ENCODE measurements at places on chromosomes 11 and 22. TPM values are rescaled to one million over a fixed set of nuclear protein-coding genes. Genes with fewer than 3 reads are reported as not detected.

TRIM22 gene
- 136 TPM for total RNA-seq

DBX1 gene
- total RNA-seq = not detected

DNA sequence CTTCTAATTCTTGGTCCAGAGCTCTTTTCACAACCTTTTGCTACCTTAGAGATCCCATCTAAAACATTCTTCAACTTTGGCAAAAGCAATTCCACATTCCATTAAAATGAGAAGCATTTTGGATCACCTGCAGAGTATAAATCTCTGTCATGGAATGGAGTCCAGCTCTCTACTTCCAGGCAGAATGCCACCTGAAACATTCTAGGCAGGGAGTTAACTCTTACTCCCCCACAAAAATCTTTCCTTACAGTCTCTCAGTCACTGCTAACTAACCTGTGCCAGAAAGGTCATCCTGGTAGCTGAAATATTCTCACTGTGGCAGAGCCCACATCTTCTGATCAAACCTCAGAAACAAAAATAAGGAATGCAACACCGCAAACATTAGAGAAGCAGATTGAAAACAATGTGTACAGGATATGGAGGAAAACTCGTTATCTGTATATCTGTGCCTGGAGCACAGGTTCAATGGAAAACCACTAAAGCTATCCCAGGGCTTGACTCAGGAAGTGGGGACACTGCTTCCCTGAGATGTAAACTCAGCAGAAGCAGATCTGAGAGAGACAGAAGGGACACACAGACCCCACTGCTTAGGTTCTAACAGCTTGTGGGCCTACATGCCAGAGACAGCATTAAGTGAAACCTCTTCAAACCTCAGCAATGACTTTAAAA lies 78.9 kb downstream of the KCNC1 start:
- no peaks in the 10 kb centered on the region for H3K36me3 ChIP-seq
- no peak overlapping the region for H3K4me3 ChIP-seq
- DNase-seq = no peak
- no peaks in the 10 kb centered on the region for H3K27me3 ChIP-seq
- H3K4me1 ChIP-seq = no peaks in the 10 kb centered on the region

- H3K27ac ChIP-seq = no peak overlapping the region
- H3K27me3 ChIP-seq = no peaks in the 10 kb centered on the region
- no peak overlapping the region for H3K4me3 ChIP-seq
- no peaks in the 10 kb centered on the region for H3K4me1 ChIP-seq
- no peak for DNase-seq
- H3K36me3 ChIP-seq = no peaks in the 10 kb centered on the region
Observed at GRCh38 chr22:33504941-33505625, 415.2 kb downstream of the LARGE1 start.

OR2AT4 gene
- total RNA-seq = not detected

CTSW gene
- total RNA-seq = not detected

DNA sequence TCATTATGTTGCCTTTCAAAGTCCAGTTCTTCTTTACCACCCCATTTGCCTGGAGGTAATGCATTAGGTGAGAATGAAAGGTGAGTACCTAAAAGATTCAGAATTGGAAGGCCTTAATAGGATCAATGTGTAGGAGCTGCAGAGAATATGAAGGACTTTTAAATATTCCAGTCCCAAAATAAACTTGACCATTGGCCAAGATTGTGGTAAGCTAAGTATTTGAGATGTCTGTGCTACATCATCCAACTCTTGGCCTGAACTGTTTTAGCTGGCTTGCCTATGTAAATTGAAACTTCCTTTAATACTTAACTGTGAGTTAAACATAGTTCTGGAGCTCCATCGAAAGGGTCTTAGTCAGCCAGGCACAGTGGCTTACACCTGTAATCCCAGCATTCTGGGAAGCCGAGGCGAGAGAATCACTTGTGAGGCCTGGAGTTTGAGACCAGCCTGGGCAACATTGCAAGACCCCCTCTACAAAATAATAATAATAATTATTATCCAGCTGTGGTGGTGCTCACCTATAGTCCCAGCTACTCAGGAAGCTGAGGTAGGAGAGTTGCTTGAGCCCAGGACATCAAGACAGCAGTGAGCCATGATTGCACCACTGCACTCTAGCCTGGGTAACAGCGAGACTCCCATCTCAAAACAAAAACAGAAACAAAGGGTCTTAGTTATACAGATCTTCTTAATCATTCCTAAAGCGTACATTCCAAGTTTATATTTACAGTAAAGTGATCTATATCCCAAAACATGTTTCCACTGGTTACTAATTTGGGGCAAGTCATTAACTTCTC lies 29.8 kb downstream of the MTMR3 start:
- peaks cover 68% of the 10 kb centered on the region for H3K4me1 ChIP-seq
- H3K36me3 ChIP-seq = no peaks in the 10 kb centered on the region
- no peak overlapping the region for H3K4me3 ChIP-seq
- no peaks in the 10 kb centered on the region for H3K27me3 ChIP-seq

SEC14L6 gene
- 0.78 TPM for total RNA-seq

MYO7A gene
- not detected for total RNA-seq

GRCh38 chr11:60933416-60934123 lies 9.3 kb downstream of the TMEM132A start:
- no peaks in the 10 kb centered on the region for H3K27me3 ChIP-seq
- no peak overlapping the region for H3K4me3 ChIP-seq
- no peak overlapping the region for H3K27ac ChIP-seq
- peaks cover 8% of the 10 kb centered on the region for H3K4me1 ChIP-seq

TEX12 gene
- total RNA-seq = not detected
